ENCODE measurements at places on chromosomes 1 and 21. TPM values are rescaled to one million over a fixed set of nuclear protein-coding genes. Genes with fewer than 3 reads are reported as not detected.

DNA sequence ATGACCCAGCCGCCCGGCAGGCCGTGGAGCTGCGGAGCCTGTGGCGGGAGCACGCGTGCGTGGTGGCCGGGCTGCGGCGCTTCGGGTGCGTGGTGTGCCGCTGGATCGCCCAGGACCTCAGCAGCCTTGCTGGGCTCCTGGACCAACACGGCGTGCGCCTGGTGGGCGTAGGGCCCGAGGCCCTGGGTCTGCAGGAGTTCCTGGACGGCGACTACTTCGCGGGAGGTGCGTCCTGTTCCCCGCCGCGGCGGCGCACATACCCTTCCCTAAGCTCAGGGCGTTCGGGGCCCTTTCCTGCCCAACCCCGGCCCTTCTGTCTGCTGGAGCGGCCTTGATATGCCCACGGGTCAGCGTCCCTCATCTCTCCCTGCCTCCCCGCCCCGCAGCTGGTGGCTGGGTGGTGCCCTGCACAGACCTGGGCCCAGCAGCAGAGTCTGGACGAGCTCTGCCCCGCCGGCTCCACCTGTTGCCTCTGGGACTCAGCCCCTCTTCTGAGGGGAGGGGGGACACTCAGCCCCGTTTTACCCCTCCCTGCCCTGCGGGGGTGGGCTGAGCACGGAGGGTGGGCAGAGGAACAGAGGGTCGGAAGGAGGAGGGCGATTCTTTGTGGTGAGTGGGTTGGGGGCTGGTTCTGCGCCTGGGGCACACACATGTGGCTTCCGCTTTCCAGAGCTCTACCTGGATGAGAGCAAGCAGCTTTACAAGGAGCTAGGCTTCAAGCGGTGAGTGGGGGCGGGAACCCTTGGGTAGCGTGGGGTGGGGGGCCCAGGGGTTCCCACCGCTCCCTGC lies 688 bp downstream of the PRXL2B start:
- no peak for DNase-seq

The SPRR3 gene
- polyA plus RNA-seq = not detected

The BRDT gene
- polyA plus RNA-seq = not detected

DNA sequence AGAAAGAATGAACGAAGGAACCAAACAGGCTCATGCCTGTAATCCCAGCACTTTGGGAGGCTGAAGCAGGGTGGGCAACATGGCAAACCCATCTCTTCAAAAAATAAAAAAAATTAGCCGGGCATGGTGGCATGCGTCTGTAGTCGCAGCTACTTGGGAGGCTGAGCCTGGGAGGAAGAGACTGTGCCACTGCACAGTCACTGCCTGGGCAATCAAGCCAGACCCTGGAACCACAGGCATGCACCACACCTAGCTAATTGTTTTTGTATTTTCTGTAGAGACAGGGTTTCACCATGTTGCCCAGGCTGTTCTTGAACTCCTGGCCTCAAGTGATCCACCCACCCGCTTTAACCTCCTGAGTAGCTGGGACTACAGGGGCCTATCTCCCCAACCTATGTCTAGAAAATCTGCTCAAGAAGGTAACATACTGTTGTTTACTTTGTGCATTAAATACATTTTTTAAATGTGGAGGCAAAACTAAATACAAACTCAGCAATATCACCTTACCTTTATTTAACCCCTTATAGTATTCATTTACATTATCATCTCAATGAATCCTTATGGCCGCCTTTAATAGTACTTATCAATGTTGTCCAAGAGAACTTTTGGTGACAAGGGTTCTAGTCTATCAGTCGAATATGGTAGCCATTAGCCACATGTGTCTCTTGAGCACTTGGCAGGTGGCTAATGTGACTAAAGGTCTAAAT lies 2.7 kb downstream of the KHDC4 start:
- no peak for DNase-seq

The HPCAL4 gene
- polyA plus RNA-seq = not detected

GRCh38 chr1:209389258-209389657 lies 194.3 kb upstream of the CAMK1G start:
- DNase-seq = no peak

The SPRR2B gene
- polyA plus RNA-seq = not detected

- no peak for DNase-seq
Observed at GRCh38 chr1:43069461-43070050, 102.5 kb downstream of the EBNA1BP2 start.

DNA sequence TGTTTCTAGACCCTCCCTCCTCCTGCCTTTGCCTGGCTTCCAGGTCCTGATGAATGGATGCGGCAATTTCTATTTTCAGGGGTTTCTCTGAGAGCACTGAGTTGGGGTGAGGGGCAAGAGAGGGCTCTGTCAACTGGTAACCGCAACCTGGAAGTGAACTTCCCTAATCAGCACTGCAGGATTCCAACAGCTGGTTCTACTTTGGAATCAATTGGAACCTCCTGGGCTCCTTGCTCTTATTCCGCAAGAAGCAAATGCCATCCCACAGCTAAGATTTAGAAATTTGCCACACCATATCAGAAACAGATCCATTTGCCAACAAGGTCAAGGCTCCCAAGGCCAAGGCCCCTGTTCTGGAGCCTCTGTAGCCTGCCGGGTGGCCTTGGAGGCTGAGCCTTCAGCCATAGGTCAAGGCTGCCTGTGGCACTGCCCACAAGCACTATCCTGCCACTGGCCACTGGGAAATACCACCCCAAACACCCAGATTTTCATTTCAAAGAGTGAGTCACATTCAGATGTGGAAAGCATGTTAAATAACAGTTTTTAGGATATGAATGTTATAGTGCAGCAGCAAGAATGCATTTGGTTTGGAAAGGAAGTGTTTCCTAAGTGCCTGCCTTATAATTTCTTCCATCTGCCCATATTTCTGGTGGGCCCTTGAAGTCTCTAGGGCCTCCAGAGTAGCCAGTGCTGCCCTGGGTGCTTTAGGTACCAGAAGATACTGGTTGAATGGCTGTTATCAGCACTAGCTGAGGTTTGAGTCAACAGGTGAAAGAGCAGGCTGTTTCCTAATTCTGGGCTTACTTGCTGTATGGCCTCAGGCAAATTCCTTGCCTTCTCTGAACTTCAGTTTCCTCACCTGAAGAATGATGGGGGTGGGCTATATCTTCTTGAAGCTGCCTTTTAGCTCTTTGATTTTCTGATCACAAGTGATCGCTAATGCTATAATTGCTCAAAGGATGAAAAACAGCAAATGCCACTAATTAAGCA lies 56.3 kb upstream of the JUN start:
- peak; percentile 50 for DNase-seq

DNA sequence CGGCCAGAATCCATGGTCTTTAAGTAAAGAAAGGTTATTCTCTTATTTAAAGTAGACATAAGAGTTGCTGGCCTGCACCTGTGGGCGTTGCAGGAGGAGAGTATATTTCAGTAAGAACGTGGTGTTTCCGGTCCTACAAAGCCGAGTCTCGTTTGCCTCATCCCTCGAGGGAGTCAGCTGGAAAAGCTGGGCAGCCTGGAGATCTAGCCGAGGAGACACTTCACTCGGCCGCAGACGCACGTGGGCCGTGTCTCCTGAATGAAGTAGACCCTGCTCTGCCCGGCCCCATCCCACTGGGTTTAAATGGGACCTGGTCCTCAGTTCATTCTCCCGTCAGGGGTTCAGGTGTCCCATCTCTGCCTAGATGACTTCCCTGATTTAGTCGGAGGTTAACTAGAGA lies 14.9 kb downstream of the SLC45A1 start:
- no peak for DNase-seq

DNA sequence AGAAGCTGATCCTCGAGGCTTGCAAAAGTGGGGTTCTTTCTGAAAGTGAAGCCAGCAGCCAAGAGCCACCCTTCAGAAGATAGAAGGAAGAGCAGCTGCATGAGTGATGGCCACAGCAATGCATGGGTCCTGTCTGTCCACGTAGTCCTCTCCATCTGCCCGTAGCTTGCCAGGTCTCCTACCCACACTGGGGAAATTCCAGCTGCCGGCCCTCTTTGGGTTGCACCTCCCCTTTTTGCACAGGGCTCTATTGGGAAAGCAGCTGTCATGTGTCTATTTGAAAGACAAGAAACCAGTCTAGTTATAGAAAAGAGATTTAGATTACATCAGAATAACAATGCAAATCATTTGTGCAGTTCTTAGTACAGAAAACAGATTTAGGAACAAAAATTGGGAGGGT lies 204.4 kb downstream of the GIPC2 start:
- DNase-seq = no peak

The CHTOP gene
- polyA plus RNA-seq = 38.4 TPM

The CFAP45 gene
- polyA plus RNA-seq = 0.56 TPM

DNA sequence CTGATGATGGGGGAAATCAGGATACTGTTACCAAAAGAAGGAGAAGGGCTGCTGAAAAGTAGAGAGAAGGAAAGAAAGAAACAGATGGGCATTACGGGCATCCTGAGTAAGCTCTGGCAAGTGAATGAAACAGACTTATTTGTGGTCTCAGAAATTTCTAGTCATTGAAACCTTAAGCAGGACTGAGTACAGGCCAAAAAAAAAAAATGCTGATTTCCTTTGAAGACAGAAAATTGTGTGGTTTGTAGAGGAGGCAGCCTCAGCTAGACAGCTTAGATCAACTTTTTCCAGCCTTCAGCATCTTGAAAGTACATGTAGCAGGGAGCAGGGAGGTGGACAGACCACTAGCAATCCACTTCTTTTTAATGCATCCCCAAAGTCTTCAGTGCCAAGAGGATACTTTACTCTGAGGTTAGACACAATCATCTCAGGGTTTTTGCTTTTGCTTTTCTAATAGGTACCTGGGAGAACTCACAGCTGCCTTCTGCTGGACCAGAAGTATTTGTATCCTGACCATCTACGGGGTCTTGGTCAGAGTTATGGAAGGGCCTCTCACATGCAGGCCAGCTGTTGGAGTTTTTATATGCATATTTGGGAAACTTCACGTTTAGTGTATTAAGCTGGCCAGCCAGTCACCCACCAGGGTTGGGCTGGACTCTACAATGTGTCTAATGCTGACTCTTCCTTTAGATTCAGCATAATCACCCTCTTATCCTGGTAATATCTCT lies 10.6 kb upstream of the CAPZB start:
- no peak for DNase-seq

The OR10Z1 gene
- polyA plus RNA-seq = not detected

GRCh38 chr21:43191971-43192370 lies 23.2 kb downstream of the CRYAA start:
- no peak for DNase-seq

DNA sequence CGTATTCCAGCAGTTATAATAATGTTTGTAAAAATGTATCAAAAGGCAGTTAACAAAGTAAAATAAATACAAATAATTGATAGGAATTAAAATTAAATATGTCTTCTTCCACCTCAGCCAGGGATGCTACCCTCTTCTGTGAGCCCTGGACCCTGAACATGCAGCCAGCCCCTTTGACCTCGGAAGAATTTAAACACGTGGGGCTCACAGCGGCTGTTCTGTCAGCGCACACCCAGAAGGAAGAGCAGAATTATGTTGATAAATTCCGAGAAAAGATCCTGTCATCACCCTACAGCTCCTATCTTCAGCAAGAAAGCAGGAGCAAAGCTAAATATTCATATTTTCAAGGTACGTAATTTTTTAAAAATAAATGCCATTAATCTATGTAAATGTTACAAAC lies 26.5 kb downstream of the UTS2 start:
- DNase-seq = no peak

DNA sequence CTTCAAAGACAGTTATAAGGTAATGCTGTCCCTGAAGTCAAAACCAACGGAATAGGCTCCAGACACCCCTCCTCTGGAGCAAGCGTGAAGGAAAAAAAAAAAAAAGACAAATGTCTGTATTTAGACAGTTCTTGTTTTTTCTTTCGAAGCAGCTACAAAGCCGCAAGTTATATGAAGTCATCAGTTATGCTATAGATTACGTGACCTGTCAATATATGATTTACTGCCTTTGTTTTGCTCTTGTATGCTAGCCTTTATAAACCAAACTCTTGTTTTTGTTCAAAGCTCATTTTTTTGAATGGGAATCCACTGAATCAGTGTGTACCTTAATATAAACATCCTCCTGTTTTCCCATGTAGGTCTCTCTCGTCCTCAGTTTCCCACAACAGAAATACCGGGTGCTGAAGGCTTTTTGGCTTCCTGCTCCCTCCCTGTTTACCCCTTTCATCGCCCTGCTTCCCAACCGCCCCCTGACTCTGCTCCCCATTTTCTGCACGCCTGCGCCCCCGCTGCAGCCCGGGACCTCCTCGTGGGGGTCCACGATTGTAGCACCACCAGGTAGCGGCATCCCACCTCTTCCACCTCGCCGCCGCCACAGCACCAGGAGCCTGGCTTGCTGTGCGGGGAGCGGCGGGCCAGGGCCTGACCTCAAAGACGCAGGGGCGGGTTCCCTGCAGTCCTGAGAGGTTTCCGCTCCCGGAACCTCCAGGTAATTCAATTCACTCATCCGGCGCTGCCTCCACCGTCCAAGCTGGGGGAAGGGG lies 5.2 kb upstream of the ZNF678 start:
- no peak for DNase-seq

The KRTAP22-2 gene
- polyA plus RNA-seq = not detected

The C1orf35 gene
- polyA plus RNA-seq = 6.2 TPM

- no peak for DNase-seq
Observed at GRCh38 chr21:45281411-45282282, 6.0 kb downstream of the POFUT2 start.

- DNase-seq = peak; percentile 73
Observed at GRCh38 chr21:32256873-32257620, 21.8 kb downstream of the MIS18A start.

The ZBTB7B gene
- 29.4 TPM for polyA plus RNA-seq

DNA sequence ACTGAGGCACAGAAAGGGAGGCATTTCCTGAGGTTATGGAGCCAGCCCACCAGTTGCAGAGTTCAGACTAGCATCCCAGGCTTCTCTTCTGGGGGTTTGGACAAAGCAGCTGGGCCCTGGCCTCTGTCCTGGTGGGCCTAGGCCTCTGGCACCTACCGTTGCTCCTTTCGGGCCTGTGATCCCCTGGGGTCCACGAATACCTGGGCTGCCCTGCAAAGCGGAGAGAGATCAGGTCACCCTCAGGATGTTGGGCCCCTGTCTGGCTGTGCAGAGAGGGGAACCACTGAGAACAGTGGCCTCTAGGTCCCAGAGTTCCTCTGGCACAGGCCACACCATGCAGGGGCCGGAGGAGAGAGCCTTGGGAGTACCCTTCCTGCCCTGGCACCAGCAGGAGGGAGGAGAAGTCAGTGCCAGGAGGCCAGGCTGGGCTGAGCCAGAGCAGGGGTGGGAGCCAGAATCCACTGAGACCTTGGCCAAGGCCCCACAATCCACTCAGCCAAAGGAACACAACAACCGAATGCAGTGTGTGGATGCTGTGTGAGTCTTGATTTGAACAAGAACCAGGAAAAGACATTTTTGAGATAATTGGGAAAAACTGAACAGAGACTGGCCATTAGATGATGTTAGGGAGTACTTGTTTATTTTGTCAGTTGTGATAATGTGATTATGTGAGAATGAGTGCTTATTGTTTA lies 8.9 kb downstream of the COL9A2 start:
- DNase-seq = no peak

- DNase-seq = no peak
Observed at GRCh38 chr1:86754265-86754974, 50.0 kb downstream of the SH3GLB1 start.

GRCh38 chr1:221294242-221294641 lies 415.0 kb downstream of the HLX start:
- DNase-seq = no peak

The GNAT2 gene
- polyA plus RNA-seq = 0.15 TPM

The CSMD2 gene
- polyA plus RNA-seq = 2.0 TPM

Data from BJ (cell line).